Posterior cingulate gyrus (tissue), 11 donors: ENCODE measurements at places on chromosomes 13 and 19.

GRCh38 chr13:43377149-43377548 lies 353.8 kb downstream of the DNAJC15 start:
- DNase-seq, result peak; percentile 79

GRCh38 chr13:33138441-33138840 lies 122.2 kb downstream of the KL start:
- peak; percentile 94 for DNase-seq

- peak; percentile 46 for DNase-seq
Observed at GRCh38 chr19:7833225-7834099, 3.4 kb downstream of the EVI5L start.

DNA sequence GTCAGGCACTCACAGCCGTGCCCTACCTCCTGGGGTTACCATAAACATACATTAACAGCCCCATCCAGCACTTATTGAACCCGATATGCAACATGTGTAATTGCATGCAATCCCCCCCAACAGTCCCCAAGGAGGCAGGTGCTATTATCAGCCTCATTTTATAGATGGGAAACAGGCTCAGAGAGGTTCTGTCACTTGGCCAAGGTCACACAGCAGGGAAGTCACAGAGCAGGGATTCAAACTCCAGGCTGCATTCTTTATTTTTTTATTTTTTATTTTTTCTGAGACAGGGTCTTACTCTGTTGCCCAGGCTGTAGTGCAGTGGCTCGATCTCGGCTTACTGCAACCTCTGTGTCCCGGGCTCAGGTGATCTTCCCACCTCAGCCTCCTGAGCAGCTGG lies 38.4 kb upstream of the TNFAIP8L1 start:
- DNase-seq, result no peak

DNA sequence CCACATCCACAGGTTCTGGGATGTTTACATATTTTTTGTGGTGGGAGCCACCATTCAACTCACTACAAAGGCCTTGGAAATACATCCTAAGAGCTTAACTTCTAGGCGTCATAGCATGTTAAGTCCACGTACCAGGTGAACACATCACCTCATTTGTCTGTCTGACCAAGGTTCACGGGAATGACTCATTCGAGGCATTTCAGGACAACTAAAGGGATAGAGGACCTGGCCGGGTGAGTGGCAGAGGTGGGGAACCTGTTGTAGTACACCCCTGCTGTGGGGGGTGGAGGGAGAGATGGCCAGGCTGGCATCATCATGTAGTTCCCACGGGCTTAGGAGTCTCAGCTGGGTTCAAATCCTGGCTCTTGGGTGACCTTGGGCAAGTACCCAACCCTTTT lies 51.5 kb downstream of the BICRA start:
- DNase-seq, result peak; percentile 19

- DNase-seq, result no peak
Observed at GRCh38 chr19:38723606-38723965, 20.7 kb downstream of the CAPN12 start.

DNA sequence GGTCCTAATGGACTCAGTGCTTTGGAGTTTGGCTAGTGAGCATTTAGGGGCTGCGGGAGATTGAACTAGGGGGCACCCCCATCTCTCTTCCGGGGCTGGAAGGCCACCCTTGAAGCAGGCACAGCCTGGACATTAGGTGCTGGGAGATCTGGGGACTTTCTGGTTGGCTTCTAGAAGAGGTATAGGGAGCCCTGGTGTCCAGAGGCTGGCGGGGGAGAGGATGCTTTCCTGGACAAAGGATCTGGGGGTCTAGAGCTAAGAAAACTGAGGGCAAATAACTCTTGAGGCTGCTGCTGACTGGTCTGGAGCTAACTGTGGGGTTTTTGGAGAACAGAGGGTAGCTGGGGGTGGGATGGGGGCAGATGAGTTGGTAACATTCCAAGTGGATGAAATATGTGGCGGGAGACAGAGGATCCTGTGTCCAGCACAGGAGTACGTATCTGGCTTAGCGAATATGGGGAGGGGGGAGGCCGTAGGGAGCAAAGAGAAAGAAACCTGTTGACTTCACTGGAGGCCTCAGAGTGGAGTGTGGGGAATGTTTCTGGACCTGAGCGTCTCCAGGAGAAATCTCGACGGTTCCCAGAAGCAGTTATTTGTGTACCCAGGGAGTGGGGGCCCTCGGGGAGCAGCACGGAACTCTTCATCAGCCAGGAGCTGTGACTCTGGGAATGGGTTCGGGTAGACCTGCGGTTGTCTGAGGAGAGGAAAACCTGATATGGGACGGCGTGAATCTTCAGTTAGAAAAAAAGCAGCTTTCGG lies 1.4 kb downstream of the HNRNPUL1 start:
- no peak for DNase-seq

DNA sequence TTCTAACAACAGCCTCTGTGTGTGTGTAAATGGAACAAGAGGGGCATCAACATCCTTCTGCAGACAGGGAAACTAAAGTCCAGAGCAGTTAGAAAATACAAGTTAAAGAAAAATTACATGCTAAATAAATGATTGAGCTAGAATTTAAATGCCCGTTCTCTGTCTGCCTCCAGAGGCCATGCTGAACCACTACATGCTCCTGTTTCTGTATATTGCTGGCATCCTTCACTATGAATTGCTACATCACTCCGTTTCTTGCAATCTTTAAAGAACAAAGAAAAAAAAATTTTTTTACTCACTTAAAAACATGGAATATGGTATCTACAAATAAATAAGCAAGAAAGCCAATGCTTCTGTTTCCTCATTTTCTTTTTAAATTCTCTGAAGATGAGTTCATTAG lies 47.9 kb downstream of the DCT start:
- no peak for DNase-seq
